ENCODE measurements at places on chromosomes 6 and 20. TPM values are rescaled to one million over a fixed set of nuclear protein-coding genes. Genes with fewer than 3 reads are reported as not detected.

GRCh38 chr6:163444077-163444476, 29.6 kb downstream of the QKI start:
- H3K27ac ChIP-seq, result no peak overlapping the region
- H3K36me3 ChIP-seq, result no peaks in the 10 kb centered on the region
- peaks cover 57% of the 10 kb centered on the region for H3K4me1 ChIP-seq
- no peak overlapping the region for H3K4me3 ChIP-seq

DNA sequence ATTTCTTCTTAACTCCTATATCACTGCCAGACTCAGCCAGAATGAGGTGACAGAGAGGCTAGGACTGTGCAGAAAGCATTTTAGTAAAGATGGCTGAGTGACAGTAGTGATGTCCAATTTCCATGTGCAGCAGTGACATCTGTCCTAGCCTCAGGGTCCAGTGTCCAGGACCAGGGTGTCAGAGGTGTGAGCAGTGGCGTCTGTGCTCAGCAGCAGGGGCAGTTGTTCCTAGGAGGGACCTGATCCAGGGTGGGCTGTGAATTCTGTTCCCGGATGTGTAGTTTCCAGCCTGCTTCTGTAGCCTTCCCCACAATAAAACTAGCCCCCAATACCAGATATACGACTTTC, 6.0 kb downstream of the HLA-B start:
- DNase-seq, result no peak
- H3K27me3 ChIP-seq, result no peaks in the 10 kb centered on the region
- H3K36me3 ChIP-seq, result peaks cover 34% of the 10 kb centered on the region

- no peaks in the 10 kb centered on the region for H3K27me3 ChIP-seq
- no peak overlapping the region for H3K4me3 ChIP-seq
- H3K27ac ChIP-seq, result no peak overlapping the region
- DNase-seq, result no peak
These were observed 3.0 kb downstream of the ENPP3 start for GRCh38 chr6:131640100-131640499.

GRCh38 chr20:17966432-17967310, 1.9 kb downstream of the SNX5 start:
- no peaks in the 10 kb centered on the region for H3K36me3 ChIP-seq
- DNase-seq, result peak; percentile 53
- H3K27ac ChIP-seq, result peak overlapping the region; percentile 99
- H3K4me3 ChIP-seq, result peak overlapping the region; percentile 82

DNA sequence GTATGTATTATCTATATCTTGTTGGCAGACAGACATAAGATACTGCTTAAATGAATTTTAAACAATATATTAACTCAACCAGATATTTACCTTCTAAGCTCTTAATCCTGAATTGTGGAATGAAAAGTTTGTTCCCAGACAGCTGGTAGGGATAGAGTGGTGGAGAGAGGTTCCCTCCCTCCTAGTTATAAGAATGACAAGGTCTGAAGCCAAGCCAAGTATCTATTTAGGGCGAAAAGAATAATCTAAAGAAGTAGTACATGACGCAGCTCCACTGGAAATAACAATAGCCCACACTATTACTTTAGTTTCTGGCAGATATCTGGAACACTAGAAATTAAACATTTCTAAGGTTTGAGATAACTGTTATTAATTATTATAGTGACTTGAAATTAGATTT, 104.3 kb downstream of the AHI1 start:
- no peak overlapping the region for H3K27ac ChIP-seq
- DNase-seq, result no peak
- H3K27me3 ChIP-seq, result no peaks in the 10 kb centered on the region
- H3K36me3 ChIP-seq, result no peaks in the 10 kb centered on the region
- H3K4me1 ChIP-seq, result no peaks in the 10 kb centered on the region

DNA sequence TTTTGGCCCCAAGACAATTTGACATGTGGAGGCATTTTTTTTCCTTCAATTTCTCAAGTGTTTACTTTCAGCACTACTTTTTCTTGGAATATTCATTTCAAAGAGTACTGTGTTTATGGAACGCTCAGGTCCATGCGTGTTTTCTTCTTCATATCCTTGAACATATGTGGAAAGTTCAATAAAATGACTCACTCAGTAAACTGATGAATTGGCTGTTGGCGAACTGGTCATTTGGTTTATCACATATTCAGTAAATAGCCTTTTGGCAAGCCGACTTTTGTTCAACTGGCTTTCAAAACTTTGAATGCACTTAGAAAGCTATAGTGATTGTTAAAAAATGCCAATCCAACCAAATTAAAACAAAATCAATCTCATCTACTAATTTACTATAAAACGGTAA, 964.6 kb upstream of the SLC35B3 start:
- H3K36me3 ChIP-seq, result no peaks in the 10 kb centered on the region
- no peak overlapping the region for H3K4me3 ChIP-seq
- no peak for DNase-seq
- no peaks in the 10 kb centered on the region for H3K4me1 ChIP-seq

GRCh38 chr6:24599179-24599578, 46.8 kb downstream of the KIAA0319 start:
- DNase-seq, result no peak
- no peaks in the 10 kb centered on the region for H3K27me3 ChIP-seq
- H3K4me3 ChIP-seq, result no peak overlapping the region
- no peaks in the 10 kb centered on the region for H3K4me1 ChIP-seq
- H3K27ac ChIP-seq, result no peak overlapping the region
- no peaks in the 10 kb centered on the region for H3K36me3 ChIP-seq

DNA sequence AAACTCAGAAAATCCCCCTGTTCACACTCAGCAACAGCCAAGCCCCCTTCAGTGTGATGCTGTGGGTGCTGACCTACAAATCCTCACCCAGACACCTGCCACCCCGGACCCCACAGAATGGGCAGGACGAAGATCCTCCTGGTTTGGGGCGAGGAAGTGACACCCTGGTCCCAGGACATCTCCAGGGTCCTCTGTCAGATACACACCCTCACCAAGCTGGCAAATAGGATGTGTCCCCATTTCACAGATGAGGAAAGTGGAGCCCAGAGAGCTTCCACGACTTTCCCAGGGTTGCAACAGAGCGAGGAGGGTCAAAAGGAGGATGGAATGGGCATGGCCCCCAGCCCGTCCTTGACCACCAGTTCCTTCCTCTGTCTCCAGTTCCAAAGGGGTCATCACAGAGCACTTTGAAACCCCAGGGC, 92.0 kb upstream of the AFDN start:
- no peaks in the 10 kb centered on the region for H3K27me3 ChIP-seq
- H3K4me3 ChIP-seq, result no peak overlapping the region
- no peak overlapping the region for H3K27ac ChIP-seq
- peaks cover 5% of the 10 kb centered on the region for H3K4me1 ChIP-seq
- H3K36me3 ChIP-seq, result no peaks in the 10 kb centered on the region
- DNase-seq, result no peak

- no peaks in the 10 kb centered on the region for H3K27me3 ChIP-seq
- no peak overlapping the region for H3K4me3 ChIP-seq
- H3K36me3 ChIP-seq, result no peaks in the 10 kb centered on the region
- H3K27ac ChIP-seq, result no peak overlapping the region
- no peak for DNase-seq
- no peaks in the 10 kb centered on the region for H3K4me1 ChIP-seq
These were observed 19.4 kb downstream of the PFDN4 start for GRCh38 chr20:54227241-54227640.

GRCh38 chr6:78353040-78353439, 514.3 kb upstream of the IRAK1BP1 start:
- no peak for DNase-seq
- no peaks in the 10 kb centered on the region for H3K4me1 ChIP-seq
- no peaks in the 10 kb centered on the region for H3K27me3 ChIP-seq
- H3K36me3 ChIP-seq, result no peaks in the 10 kb centered on the region

DNA sequence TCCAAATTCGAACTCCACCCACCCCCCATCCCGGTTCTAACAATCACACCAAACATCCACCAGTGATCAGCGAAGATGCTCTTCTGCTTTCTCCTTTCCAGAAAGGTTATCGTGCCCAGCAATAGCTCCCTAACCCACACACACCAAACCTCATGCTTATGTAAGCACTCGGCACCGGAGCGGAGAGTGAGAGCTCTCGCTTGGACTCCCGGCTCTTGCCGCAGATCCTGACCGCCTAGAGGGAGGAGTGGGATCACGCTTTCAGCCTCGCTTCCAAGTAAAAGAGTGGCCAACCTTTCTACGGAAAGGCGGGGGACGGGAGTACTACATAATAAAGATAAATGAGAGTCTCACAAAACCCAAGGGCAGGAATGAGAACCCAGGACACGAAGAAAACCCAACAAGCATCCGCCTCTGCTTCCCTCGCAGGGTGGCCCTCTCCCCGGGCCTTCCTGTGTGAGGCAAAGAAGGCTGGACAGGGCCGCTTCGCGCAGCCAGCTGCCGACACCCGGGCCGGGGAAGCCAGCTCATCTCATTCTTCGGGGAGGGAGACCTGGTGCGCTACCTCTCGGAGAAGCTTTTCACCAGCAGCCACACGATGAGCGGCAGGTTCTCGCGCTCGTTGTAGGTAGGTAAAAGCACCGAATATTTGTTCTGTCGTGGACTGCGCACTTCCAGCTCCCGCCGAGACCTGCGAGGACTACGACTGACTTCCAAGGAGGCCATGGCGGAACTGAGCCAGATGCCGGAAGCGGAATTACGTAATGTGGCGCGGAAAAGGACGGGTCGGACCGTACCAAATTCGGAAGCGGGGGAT, at the start of gene DPM1:
TSS of gene DPM1 (minus strand) at position 735 of the 817 bp plus-strand sequence. CDS start at position 726, 9 bp downstream.
- no peaks in the 10 kb centered on the region for H3K27me3 ChIP-seq
- H3K4me3 ChIP-seq, result peak within 1 kb of the TSS; percentile 97
- H3K36me3 ChIP-seq, result no peaks in the 10 kb centered on the region
- H3K4me1 ChIP-seq, result peaks cover 54% of the 10 kb centered on the region
- DNase-seq, result peak; percentile 93
- peak within 1 kb of the TSS; percentile 96 for H3K27ac ChIP-seq

DNA sequence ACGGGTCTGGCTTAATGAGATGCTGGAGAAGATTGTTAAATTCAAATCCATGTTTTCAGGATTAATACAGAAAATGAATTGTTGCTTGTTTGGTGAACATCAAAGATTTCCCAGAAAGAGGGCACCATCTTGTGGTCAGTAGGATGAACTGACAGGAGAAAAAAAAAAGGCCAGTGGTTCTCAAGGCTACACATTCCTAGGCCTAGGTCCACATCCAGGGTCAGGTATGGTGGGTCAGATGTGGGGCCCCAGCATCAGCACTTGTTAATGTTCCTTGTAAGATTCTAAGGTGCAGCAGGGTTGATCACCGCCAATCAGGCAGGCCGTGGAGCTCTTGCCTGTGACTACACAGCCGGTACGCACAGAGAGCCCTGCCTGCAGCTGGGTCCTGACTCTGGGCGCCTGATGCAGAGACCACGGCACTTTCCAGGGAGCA, 34.0 kb upstream of the FOXO3 start:
- H3K27me3 ChIP-seq, result no peaks in the 10 kb centered on the region
- no peak overlapping the region for H3K27ac ChIP-seq
- no peak overlapping the region for H3K4me3 ChIP-seq
- H3K4me1 ChIP-seq, result no peaks in the 10 kb centered on the region

- DNase-seq, result no peak
- H3K27me3 ChIP-seq, result peaks cover 39% of the 10 kb centered on the region
- no peaks in the 10 kb centered on the region for H3K36me3 ChIP-seq
These were observed 52.7 kb downstream of the EBF4 start for GRCh38 chr20:2745060-2745910.

DNA sequence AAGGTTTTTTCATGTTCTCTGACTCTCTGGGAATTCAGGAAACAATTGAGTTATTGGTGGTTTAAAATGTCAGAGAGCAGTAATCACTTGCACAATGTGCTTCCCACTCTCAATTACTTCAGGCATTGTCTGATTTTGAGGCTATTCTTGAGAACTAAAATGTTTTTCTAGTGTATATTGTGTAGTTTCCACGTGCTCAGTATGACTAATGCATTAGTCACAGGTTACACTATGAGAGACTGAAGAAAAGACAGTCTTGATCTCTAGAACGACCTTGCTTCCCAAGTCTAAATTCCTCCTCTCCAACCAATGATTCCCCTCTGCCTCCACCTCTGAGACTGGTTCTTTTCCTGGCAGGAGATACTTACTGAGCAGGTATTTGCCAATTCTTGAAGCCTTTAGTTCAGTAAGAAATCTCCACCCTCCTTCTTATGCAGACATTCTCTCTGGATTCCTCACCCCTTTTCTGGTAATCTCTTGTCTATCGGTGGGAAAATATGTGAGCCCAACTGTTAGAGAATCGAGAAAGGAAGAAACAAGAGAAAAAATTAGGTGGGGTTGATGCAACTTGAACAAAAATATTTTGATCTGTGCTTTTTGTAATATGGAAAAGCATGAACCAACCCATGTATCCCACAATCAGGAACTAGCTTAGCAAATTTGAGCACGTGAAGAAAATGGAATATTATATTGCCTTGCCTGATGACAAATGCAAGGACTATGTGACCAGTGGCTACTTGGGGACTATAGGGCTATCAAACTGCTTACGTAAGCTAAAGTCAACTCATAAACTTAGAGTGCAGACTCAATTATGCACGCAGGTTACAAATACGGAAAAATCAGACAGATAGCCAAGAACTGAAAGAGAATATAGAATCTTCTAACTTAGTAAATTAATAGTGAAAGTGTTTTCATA, 61.1 kb upstream of the SLC22A16 start:
- H3K27ac ChIP-seq, result peak overlapping the region; percentile 55
- no peaks in the 10 kb centered on the region for H3K36me3 ChIP-seq
- H3K4me1 ChIP-seq, result peaks cover 4% of the 10 kb centered on the region
- H3K27me3 ChIP-seq, result no peaks in the 10 kb centered on the region
- H3K4me3 ChIP-seq, result no peak overlapping the region
- no peak for DNase-seq

DNA sequence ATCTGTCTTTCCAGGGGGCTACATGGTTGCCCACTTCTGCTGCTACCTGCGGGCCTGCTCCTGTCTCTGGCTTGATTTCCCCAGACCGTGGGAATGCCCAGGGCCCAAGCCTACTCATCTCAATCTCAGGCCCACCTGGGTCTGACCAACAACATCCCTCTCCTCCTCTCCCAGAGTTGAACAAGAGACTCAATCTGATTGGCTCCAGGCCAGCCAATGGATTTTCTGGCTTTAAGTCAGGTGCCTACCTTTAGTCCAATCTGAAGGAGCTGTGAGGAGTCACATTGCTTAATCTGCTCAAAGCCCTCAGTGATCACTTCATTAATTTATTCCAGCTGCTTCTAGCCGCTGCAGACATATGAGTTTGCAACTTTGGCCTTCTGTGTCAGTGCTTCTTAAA, 162.4 kb upstream of the KCNG1 start:
- DNase-seq, result no peak
- H3K36me3 ChIP-seq, result no peaks in the 10 kb centered on the region
- peaks cover 26% of the 10 kb centered on the region for H3K27me3 ChIP-seq
- H3K27ac ChIP-seq, result no peak overlapping the region

DNA sequence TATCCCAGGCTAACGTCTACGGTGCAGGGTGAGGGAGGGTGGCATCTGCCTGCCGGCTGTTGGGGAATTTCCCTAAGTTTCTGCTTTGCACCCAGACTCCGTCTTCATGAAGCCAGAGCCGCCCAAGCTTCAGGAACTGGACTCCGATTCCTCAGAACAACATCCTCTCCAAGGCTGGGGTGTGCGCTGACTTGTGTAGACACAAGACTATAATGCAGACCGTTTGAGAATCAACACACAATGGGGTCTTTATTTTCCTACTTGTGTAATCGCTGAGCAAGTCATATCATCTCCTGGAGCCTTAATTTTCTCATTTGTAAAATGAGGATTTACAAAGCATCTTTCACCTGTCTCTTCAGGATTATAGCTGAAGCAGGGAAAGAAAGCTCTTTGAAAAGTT, 160.5 kb upstream of the AGPAT4 start:
- no peak for DNase-seq

- no peak overlapping the region for H3K27ac ChIP-seq
- no peak overlapping the region for H3K4me3 ChIP-seq
- H3K27me3 ChIP-seq, result peaks cover 14% of the 10 kb centered on the region
- DNase-seq, result no peak
- H3K36me3 ChIP-seq, result no peaks in the 10 kb centered on the region
These were observed 2.2 kb upstream of the OXT start for GRCh38 chr20:3068986-3069900.

Gene HMGCLL1
- 4.5 TPM for total RNA-seq

Gene PRL
- 0.39 TPM for total RNA-seq

Gene TUBB1
- total RNA-seq, result 2.0 TPM

Gene MED20
- total RNA-seq, result 26.9 TPM

Gene NNAT
- total RNA-seq, result 3.8 TPM
